ENCODE measurements at places on chromosomes 7 and 10.
A peak's percentile ranks its signal among the peaks of the same experiment; 100 is the strongest.

- H3K4me3 ChIP-seq = no peak overlapping the region
- no peaks in the 10 kb centered on the region for H3K36me3 ChIP-seq
- no peaks in the 10 kb centered on the region for H3K27me3 ChIP-seq
- no peak for DNase-seq
- peaks cover 3% of the 10 kb centered on the region for H3K4me1 ChIP-seq
- no peak overlapping the region for H3K27ac ChIP-seq
These were observed 42.7 kb downstream of the FAM107B start for GRCh38 chr10:14731875-14732512.

- no peaks in the 10 kb centered on the region for H3K27me3 ChIP-seq
- H3K36me3 ChIP-seq = no peaks in the 10 kb centered on the region
- no peaks in the 10 kb centered on the region for H3K4me1 ChIP-seq
These were observed 219.5 kb upstream of the POT1 start for GRCh38 chr7:125149151-125149550.

GRCh38 chr10:52701647-52702046 is 70.9 kb downstream of the MBL2 start:
- no peaks in the 10 kb centered on the region for H3K36me3 ChIP-seq
- H3K4me3 ChIP-seq = no peak overlapping the region
- no peaks in the 10 kb centered on the region for H3K4me1 ChIP-seq
- no peak overlapping the region for H3K27ac ChIP-seq
- DNase-seq = no peak
- no peaks in the 10 kb centered on the region for H3K27me3 ChIP-seq

DNA sequence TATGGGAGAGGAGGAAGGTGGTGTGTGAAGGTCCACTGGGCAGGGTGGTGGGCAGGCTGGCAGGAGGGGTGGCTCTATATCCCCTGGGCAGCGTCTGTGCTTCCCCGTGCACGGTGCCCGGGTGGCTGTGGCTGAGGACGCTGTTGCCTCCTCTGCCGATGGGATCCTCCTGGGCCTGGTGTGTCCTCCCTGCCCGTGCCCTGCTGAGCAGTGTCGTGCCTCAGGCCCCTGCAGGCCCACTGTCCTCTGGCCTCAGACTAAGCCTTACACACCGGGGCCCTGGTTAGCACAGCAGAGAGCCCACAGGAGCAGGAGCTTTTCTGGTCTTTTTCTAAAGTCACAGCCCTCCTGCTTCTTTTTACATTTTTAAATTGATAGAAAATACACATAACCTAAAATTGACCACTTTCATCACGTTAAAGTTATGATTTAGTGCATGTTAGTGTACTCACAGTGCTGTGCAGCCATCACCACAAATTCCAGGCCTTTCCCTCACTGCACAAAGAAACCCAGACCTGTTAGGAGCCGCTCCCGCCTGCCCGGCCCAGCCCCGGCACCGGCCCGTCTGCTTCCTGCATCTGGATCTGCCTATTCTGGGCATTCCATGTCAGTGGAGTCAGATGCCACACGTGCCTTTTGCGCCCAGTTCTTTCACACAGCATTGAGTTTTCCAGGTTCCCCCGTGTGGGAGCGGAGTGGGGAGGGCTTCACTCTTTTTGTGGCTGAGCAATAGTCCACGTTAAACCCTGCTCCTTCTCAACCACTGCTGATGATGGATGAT is 19.4 kb downstream of the PFKFB3 start:
- H3K27ac ChIP-seq = peak overlapping the region; percentile 32
- H3K4me1 ChIP-seq = no peaks in the 10 kb centered on the region
- DNase-seq = peak; percentile 77
- H3K4me3 ChIP-seq = no peak overlapping the region

DNA sequence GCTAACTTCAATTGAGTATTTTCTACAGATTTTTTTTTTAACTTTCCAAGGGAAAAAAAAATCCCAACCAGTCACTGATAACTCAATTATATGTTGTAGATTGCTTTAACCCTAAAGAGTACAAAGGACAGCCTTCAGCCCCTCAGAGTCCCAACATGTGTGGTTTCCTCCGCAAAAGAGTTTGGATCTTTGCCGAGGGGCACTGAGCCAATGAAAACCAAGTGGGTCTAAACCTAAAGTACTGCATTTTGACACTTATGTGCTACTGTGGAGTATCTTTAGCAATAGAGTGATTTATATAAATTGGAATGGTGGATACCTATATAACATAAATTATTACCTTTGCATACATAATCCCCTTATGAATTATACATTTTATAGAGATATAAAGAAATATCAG is 91.5 kb downstream of the SEMA3D start:
- peak overlapping the region; percentile 40 for H3K27ac ChIP-seq
- peak; percentile 76 for DNase-seq
- H3K36me3 ChIP-seq = no peaks in the 10 kb centered on the region

GRCh38 chr7:129550693-129551360 is 48.5 kb downstream of the SMKR1 start:
- no peak for DNase-seq
- no peaks in the 10 kb centered on the region for H3K36me3 ChIP-seq
- H3K27me3 ChIP-seq = no peaks in the 10 kb centered on the region
- H3K27ac ChIP-seq = no peak overlapping the region
- no peaks in the 10 kb centered on the region for H3K4me1 ChIP-seq

DNA sequence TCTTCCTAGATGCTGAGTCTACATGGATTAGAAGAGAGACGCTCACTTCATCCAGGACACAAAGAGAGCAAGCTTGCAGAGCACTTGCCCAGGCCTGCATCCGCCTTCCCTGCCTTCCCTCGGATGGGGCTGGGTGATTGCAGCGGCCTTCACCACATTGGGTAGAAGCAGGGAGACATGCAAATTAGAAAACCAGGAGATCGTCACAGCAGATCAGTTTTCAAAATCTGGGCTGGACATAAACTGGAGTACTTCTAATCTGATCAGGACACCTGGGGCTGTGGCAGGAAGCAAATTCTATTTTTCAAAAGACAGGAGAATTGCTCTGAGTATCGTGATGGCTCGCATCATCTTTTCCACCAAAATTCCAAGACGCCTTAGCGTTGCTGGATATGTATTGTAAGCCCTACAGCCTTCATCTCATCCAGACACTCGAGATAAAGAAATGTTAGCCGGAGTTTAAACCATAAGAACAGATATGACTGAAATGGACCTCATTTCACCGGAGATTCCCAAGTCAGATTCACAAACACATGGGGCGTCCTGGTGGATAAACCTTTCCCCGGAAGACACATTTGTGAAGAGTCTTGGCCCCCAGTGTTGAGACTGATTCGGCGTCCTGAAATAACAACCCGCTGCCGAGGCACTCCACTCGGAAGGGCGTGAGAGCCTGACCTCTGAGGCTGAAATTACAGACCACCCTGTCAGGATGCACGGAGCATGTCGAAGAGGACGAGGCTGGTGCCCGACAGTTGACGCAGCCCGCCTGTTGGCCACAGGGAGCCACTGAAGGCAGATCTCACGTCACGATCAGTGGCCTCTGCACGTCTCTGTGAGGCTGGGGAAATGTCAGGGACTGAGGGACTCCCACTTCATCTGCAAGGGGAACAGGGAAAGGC is 91.2 kb upstream of the PARD3 start:
- H3K36me3 ChIP-seq = no peaks in the 10 kb centered on the region
- H3K27ac ChIP-seq = no peak overlapping the region

GRCh38 chr7:108232076-108232475 is 101.9 kb upstream of the LAMB4 start:
- H3K27ac ChIP-seq = no peak overlapping the region
- H3K36me3 ChIP-seq = no peaks in the 10 kb centered on the region
- H3K27me3 ChIP-seq = no peaks in the 10 kb centered on the region
- DNase-seq = no peak

GRCh38 chr10:63103971-63104409 is 29.1 kb upstream of the NRBF2 start:
- no peaks in the 10 kb centered on the region for H3K36me3 ChIP-seq
- H3K27me3 ChIP-seq = no peaks in the 10 kb centered on the region
- H3K27ac ChIP-seq = no peak overlapping the region
- no peaks in the 10 kb centered on the region for H3K4me1 ChIP-seq
- DNase-seq = no peak

DNA sequence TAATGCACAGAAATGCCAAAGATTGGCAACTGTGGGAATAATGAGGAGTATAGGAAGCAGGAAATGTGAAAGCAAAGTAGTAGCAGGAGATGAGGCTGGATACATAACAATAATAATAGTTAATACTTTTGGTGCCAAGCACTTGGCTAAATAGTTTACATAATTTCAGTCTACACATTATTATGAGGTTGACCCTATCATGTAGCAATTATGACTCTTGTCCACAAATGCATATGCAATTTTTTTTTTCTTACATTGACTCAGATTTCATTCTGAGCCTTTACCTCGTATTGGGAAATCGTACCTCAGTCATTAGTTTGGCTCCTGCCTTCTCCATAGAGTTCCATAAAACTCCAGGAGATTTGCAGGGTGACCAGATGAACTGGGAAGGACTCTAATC is 219.9 kb downstream of the SUGCT start:
- H3K36me3 ChIP-seq = no peaks in the 10 kb centered on the region
- no peak overlapping the region for H3K27ac ChIP-seq
- no peaks in the 10 kb centered on the region for H3K27me3 ChIP-seq
- no peaks in the 10 kb centered on the region for H3K4me1 ChIP-seq

DNA sequence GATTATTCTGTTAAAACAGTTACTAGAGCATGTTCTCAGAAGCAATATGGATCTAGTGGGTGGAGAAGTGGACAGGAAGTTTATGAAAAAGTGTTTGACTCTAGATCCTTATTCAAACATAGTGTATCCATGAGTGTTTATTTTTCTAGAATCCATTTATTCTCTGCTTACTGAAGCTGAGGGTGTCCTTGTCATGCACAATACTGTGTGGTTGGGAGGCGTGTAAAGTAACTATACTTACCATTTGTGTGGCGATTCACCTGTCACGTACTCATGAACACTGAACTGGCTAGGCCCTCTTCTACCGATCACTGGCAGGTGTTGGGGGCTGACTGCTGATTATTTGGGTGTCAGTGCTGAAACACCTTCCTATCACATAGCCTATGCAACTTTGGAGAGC is 74.0 kb downstream of the POU6F2 start:
- no peaks in the 10 kb centered on the region for H3K36me3 ChIP-seq
- no peak overlapping the region for H3K4me3 ChIP-seq
- H3K27ac ChIP-seq = no peak overlapping the region
- H3K27me3 ChIP-seq = no peaks in the 10 kb centered on the region
- no peaks in the 10 kb centered on the region for H3K4me1 ChIP-seq

GRCh38 chr10:58775960-58776567 is 263.4 kb downstream of the BICC1 start:
- H3K27ac ChIP-seq = no peak overlapping the region
- DNase-seq = no peak
- no peaks in the 10 kb centered on the region for H3K36me3 ChIP-seq
- H3K4me3 ChIP-seq = no peak overlapping the region

DNA sequence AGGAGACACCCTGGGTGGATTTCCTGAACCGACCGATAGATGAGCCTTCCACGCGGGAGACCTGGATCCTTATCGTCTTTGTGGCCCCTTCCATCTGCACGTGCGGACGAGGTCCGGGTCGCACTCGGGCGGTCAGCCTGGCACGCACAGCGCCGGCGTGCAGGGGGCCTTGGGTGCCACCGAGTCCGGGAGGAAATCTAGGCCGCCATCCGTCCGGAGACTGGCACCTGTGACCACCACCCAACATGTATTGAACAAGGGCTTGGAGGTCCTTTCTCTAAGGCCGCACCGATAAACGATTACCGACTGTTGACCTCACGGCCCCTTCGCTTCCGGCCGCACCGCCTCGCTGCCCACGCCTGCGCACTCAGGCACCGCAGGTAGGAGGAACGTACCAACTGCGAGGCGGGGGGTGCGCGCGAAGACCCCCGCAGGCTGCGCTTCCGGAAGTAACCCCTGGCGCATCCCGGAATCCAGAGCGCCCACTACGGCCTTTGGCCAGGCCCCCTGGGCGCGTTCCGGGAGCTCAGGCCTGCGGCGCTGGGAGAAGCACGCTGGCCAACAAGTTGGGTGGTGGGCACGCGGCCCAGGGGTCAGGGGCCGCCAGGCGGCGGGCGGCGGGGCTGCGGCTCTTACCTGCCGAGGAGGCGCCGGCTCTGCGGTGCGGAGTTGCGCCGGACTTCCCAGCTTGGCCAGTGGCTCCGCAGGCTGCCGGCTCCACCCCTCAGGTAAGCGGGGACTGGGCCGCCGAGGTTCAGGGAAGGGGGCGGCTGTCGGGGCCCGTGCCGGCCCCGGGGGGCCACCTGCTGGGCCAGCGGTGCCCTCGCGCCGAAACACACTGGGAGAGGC is at the start of the genes ACTR3C and LRRC61:
Gene ACTR3C (minus strand): TSS at position 713 of the 849 bp plus-strand sequence. CDS start 28,249 bp downstream, outside the sequence.
Gene LRRC61 (plus strand): TSS at position 523 of the 849 bp plus-strand sequence. CDS start 13,507 bp downstream, outside the sequence.
- no peak within 1 kb of the TSS for H3K27ac ChIP-seq
- peak within 1 kb of the TSS; percentile 51 for H3K4me3 ChIP-seq
- no peak for DNase-seq
- no peaks in the 10 kb centered on the region for H3K4me1 ChIP-seq
- no peaks in the 10 kb centered on the region for H3K36me3 ChIP-seq
- no peaks in the 10 kb centered on the region for H3K27me3 ChIP-seq

DNA sequence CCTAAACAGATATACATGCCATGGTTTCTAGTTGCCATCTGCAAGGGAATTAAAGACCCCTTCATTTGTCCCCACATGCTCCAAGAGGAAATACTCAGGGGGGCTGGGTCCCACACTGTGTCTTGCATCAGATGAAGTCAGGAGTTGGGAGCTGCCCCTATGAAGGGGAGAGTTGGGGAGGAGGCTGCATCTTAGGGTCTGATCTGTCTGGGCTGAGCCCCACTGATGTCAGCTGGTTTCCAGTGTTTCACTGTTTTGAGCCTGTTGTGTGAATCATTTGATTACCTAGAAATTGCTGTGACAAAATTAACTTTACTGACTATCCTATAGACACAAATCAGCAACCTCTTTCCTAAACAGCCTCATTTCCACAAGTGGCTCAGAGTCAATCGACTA is 4.9 kb upstream of the ADCY1 start:
- H3K27ac ChIP-seq = no peak overlapping the region
- H3K36me3 ChIP-seq = no peaks in the 10 kb centered on the region
- H3K27me3 ChIP-seq = no peaks in the 10 kb centered on the region
- H3K4me3 ChIP-seq = no peak overlapping the region
- no peak for DNase-seq
- H3K4me1 ChIP-seq = no peaks in the 10 kb centered on the region

GRCh38 chr10:88996927-88997326 is 6.3 kb downstream of the FAS start:
- H3K4me3 ChIP-seq = no peak overlapping the region
- H3K36me3 ChIP-seq = no peaks in the 10 kb centered on the region
- H3K27ac ChIP-seq = no peak overlapping the region
- H3K4me1 ChIP-seq = peaks cover 3% of the 10 kb centered on the region
- DNase-seq = no peak
- H3K27me3 ChIP-seq = no peaks in the 10 kb centered on the region

DNA sequence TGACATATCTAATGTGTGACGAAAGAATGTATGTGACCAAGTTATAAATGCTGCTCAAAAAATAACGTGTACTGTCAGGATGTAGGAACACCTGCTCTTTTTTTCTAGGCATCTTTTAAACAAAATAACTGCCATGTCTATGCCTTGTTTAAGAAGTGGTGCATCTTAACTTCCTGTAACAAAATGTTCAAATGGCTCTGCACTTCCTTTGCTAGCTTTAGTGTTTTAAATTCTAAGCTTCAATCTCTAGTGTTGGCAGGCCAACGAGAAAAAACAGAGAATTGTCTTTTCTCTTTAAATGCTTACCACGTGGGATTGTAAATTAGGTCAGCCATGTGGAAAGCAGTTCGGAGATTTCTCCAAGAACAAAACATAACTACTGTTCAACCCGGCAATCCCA is 14.6 kb upstream of the PDSS1 start:
- no peaks in the 10 kb centered on the region for H3K36me3 ChIP-seq
- no peak for DNase-seq
- H3K4me1 ChIP-seq = no peaks in the 10 kb centered on the region
- no peaks in the 10 kb centered on the region for H3K27me3 ChIP-seq

- H3K27me3 ChIP-seq = no peaks in the 10 kb centered on the region
- no peak overlapping the region for H3K27ac ChIP-seq
- H3K36me3 ChIP-seq = no peaks in the 10 kb centered on the region
- no peak for DNase-seq
These were observed 270.4 kb upstream of the KLF14 start for GRCh38 chr7:131004371-131004770.
